ENCODE measurements at places on chromosomes 3 and 15.
A peak's percentile ranks its signal among the peaks of the same experiment; 100 is the strongest.

DNA sequence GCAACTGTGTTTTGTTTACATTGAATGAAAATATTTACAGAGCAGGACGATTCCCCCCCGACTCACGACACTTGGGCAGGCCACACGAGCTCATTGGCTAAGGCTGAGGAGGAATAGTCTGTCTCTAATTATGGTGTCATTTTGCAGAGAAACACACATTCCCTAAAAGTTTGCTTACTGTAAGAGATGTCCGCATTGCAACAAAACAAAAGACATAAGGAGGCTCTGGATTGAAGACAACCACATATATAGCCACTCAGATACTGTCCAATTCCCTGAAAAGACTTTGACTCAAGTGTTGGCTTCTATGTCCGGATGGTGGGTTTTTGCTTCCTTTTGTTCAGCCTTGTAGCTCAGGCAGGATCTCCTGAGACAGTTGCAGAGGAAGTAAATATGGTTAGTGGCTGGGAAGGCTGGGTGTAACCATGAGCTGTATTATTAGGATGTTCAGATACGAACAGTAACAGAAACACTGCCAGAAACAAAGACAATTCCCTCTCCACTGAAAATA, 170.4 kb downstream of the KLHL25 start:
- DNase-seq, result no peak

DNA sequence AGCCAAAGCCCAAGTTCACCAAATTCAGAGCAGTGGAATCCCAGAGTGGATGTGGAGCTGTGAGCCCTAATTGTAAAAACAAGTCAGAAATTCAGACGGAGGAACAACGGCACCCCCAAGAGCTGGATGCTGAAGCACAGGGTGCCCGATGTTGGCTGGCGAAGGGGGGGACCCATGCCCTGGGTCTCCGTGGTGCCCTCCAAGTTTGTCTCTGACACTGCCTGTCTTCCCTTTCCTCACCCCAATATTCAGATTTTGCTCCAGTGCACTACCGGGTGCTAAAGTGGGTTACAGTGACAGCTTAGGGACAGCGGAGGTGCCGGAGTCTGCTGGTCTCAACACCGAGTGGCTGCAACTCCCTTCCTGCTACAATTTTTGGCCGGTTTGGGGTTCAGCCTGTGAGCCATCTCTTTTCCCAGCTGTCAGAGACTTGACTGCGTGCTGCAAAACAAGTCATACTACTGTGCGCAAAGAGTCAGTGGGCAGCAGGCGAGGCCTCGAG, 6.6 kb downstream of the GRIP2 start:
- no peak for DNase-seq

DNA sequence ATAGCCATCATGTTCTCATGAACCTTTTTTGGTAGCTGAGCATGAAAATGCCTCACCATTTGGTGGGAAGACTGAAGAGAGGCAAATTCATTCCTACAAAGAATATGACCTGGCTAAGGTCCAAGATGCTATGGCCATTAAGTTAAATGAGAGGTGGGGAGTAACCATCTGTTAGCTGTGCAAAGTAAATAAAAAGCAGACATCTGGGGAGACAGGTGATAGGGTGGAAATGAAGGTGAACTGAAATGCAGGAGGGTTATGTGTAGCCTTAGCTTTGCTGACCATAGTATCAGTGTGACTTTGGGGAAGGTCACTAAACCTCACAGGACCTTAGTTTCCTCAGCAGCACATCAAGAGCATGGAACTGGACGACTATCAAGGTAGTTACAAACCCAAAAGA, 111.0 kb upstream of the STRIT1 start:
- DNase-seq, result no peak

- DNase-seq, result no peak
Measured at GRCh38 chr3:56061279-56061626, 407.0 kb downstream of the ERC2 start.

DNA sequence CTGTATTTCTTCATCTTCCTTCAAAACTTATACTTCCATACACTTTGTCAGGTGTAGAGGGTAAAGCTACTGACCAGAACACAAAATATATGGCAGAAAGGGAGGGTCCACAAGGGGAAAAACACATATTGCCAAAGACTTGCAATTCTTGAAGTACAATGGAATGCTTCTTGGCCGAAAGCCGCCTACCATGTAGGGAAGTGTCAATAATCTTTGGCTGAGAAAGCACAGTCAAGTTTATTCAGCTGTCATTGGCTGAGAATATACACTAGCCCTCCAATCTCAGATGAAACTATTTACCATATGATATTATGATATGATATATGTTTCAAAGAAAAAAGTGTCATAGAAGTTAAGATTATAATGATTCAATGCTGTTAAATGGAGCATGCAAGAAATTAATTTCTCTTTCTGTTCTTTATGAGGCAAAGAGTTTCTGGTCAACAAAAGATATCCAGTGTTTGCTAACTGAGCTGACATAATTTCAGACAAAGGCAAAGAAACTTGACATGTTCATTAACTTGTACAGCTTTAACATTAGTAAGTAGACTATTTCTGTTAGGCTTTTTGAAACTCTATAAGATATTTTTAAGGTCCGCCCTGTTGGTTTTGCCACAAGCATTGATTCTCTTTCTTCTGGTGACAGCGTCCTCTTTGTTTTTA, 89.0 kb upstream of the LPP start:
- no peak for DNase-seq

DNA sequence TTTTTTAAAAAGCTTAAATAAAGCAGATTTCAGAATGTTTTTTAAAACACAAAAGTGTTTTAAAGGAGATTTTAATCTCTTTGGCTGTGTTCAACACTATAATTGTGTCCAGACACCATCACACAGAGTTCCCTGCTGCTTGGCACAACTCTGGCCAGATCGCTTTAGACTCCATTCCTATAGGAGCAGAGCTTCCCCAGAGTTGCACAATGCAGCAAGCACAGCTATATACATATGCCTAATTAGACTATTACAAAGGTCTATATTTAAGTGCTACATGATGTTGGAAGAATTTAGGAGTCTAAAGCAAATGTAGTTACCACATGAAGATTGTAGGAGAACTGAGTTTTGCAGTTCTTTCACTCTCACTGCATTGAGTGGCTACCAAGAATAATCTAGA, 11.2 kb downstream of the SLC9A9 start:
- DNase-seq, result no peak

GRCh38 chr3:69283496-69283895, 102.4 kb downstream of the FRMD4B start:
- DNase-seq, result no peak

- DNase-seq, result no peak
Measured at GRCh38 chr3:169604568-169604967, 58.9 kb downstream of the MECOM start.

- peak; percentile 45 for DNase-seq
Measured at GRCh38 chr3:36557021-36557707, 176.9 kb downstream of the STAC start.

DNA sequence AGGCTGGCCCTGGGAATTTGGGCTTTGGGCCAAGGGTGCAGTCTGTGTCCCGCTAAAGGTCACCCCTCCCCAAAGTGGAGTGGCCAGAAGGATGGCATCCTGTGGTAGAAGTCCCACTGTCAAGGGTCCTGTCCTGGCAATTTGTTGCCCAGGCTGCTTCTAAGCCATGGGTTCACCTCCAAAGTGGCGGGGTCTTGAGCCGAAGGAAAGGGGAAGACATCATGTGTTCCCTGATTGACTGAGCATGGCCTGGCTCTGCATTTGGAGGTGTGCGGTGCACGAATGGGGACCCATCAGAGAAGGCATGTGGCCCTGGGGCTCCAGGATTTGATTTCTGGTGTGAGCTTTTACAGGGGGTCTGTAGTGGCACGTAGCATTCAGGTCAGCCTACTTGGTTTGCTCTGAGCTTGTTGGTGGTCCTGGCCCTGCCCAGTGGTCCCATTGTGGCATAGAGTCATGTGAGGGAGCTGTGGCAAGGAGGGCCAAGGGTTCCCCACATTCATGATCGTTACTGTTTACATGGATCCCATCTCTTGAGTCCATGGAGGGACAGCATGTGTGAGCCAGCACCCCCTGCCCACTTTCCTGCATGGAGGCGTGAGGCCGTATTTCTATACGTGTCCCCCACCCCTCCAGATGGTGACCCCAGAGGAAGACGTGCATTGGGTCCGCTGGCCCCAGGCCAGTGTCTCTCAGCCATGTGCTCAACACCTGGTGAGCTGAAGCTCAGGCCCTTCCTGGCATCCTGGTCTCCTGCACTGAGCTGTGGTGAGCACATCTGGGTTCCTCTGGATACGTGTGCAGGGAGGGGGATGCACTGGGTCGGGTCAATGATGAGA, 225.1 kb downstream of the SNRPN start:
- DNase-seq, result peak; percentile 31

GRCh38 chr15:76328958-76329357, 7.6 kb upstream of the ISL2 start:
- no peak for DNase-seq

DNA sequence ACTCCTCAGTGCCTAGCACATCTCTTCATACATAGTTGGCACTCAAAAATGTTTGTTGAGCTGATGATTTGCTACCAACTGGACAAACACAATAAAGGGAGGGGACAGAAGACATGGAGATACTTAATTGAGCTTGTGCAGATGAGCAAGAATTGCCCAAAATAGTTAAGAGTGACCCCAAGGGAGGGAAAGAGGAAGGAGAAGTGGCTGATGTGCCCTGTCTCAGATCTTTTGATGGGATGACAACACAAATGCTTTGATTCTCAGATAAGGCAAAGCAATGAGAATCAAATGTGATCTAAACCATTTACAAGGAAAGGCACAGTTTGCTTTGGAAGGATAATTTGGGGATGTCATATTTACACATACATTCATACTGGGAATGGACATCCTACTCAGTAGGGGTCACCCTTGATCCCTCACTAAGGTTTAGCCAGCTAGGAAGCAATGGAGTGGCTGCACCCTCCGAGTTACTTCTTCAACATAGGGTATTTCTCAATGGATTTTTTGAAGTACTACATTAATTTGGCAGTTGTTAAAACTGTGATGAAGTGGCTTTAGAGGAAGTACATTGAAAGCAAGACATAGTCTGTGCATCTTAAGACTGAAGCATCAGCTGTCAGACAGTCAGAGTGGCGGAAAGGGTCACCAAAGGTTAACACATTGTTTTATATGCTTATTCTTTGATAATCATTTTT, 21.9 kb upstream of the SSR3 start:
- no peak for DNase-seq

DNA sequence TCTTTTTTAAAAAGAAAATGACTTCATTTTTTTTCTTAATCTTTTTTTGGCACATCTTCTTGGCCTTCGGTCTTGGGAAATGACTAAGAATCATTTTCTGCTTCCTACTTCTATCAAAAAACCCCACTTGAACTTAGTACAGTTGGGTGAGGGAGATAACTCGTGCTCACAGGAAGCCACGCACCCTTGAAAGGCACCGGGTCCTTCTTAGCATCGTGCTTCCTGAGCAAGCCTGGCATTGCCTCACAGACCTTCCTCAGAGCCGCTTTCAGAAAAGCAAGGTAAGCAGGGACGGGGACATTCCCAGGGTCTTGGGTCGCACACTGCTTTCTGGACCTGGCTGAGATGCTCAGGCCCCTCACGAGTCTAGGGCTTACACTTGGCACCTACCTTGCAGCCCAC, at the start of gene CCR4:
CCR4 (plus strand) TSS at position 235 of the 402 bp plus-strand sequence. CDS start 1,779 bp downstream, outside the sequence.
- DNase-seq, result no peak

- DNase-seq, result no peak
Measured at GRCh38 chr3:115281697-115282675, 134.9 kb upstream of the ZBTB20 start.

GRCh38 chr3:58507356-58508078, 15.6 kb downstream of the KCTD6 start:
- DNase-seq, result no peak

DNA sequence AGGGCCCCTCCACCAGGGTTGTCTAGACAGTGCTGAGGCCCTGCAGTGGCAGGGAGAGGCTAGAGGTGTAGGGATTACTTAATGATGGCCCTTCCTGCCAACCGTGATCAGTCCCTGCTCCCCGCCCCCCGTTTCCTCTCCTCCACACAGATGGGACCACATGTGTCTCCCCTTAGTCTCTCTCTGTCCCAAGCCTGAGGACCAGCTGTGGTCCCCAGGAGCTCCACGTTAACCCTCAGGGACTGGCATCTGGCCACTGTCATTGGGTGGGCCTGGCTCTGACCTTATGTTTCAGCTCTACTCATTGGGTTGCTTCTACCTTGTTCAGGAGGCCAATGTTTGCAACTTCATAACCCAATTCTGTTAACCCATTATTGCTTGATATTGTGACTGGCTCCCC, 6.0 kb upstream of the ALPK3 start:
- no peak for DNase-seq

- no peak for DNase-seq
Measured at GRCh38 chr3:48877671-48878070, 21.0 kb downstream of the SLC25A20 start.

GRCh38 chr15:45943240-45943639, 308.4 kb downstream of the SQOR start:
- DNase-seq, result no peak

GRCh38 chr3:192188218-192188835, 539.0 kb downstream of the FGF12 start:
- DNase-seq, result peak; percentile 49

DNA sequence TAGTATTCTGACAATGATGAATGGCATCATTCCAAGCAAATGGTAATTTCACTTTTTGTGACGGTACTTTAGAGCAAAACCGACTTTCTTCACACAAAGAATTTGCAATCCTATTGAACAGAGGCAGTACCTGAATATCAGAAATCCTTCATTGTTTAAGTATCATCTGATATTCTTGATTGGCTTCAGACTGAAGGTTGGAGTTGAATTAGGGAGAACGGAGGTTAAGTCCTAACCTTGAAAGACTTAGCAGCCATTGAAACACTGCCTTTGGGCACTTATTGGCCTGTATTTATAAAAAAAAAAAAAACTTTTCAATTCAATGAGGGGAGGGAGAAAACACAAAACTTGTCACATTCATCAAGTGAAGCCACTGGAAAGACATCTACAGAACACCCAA, 89.0 kb downstream of the MECOM start:
- DNase-seq, result no peak

GRCh38 chr15:88834211-88834812, 31.1 kb downstream of the ACAN start:
- peak; percentile 48 for DNase-seq

DNA sequence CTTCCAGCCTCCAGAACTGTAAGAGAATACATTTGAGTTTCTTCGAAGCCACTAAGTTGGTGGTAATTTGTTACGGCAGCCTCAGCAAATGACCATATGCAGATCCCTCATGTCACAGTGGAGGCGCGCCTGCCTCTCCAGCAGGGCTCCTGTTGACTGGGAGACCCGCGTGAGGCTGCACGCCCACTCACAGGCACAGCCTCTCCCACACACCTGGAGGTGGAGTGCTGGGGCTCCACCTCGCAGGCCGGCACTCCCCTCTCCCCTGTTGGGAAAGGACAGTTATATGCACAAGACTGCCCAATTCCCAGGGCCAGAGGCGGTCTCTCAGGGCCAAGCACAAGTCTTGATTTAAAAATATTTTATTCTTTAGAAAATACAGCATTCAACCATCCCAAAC, 2.8 kb upstream of the TLR9 start:
- no peak for DNase-seq

- no peak for DNase-seq
Measured at GRCh38 chr3:72947715-72948490, 48.7 kb upstream of the PPP4R2 start.

GRCh38 chr3:39207361-39208186, 15.2 kb upstream of the XIRP1 start:
- peak; percentile 8 for DNase-seq

- no peak for DNase-seq
Measured at GRCh38 chr3:113431811-113432210, 9.5 kb downstream of the CFAP44 start.

All from ureter (tissue), 1 donor.